A172 (cell line): ENCODE measurements at places on chromosomes 5 and 9.

GRCh38 chr9:80561526-80561925, 989.8 kb downstream of the TLE4 start:
- no peak for DNase-seq

DNA sequence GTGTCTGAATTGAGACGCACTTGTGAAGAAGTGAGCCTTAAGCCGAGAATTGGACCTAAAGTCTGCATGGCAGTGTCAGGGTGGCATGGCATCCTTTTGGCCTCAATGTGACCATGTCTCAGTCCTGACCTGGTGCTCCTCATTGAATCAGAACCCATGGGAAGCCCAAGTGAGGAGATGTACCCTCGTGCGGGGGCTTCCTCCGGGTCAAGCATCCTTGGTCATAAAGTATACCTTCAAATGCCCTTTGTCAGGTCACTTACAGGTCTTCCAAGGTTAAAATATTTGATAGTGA, 202.2 kb downstream of the GADD45G start:
- DNase-seq: no peak

- DNase-seq: peak; percentile 17
These were observed 219.6 kb downstream of the ADAMTS6 start for GRCh38 chr5:65262096-65262495.

DNA sequence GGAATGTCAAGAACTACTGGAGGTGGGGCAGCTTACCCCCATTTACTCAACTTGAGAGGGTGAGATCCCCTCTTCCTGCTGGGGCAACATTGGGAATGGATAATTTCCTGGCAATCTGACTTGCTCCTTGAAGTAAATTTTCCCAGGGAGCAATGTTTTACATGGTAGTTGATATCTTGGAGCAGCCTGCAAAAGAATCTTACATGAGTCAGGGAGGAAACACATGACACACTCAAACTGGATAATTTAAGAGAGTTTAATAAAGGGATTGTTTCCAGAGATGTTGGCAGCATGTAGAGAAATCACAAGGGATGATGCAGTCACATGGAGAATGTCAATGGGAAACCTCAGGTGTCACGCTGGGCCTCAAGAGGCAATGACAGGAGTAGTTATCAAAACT, 212.5 kb downstream of the GAS1 start:
- DNase-seq: peak; percentile 95

DNA sequence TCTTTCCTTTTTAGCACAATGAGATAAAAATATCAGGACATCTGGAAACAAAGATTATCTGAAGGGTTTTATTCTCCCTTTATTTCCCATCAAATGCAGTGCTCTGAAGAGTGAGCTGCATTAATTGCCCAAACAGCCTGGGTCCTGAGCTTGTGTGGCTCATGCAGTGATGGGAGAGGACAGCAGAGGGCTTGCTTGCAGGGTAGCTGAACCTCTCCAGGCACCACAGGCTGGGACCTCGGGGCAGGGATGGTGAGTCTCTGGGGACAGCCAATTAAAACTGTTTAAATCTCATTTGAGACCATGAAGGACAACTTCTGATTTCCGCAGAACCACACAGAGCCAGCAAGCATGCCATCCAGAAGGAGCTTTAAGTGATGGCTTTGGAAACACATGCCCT, 71.2 kb downstream of the PLAC8L1 start:
- DNase-seq: no peak

DNA sequence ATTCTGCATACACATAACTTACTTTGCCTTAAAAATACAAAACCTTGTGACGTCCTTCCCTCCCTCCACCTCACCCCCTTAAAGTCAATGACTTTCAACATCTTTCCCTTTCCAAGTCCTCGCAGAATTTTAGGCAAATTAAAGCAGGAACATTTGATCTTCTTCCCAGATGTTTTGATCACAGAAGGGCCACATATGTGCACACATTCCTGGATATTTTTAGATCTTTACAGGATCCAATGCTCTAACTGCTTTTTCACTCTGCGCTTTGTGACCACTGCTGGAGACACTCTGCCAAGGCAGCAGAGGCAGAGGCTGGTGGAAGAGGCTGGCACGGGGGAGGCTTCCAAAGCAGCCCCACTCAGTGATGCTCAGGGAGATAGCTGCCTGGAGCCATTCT, 130.7 kb downstream of the SEC61B start:
- DNase-seq: no peak

- no peak for DNase-seq
These were observed 7.6 kb upstream of the SLC9A3 start for GRCh38 chr5:531749-532315.

DNA sequence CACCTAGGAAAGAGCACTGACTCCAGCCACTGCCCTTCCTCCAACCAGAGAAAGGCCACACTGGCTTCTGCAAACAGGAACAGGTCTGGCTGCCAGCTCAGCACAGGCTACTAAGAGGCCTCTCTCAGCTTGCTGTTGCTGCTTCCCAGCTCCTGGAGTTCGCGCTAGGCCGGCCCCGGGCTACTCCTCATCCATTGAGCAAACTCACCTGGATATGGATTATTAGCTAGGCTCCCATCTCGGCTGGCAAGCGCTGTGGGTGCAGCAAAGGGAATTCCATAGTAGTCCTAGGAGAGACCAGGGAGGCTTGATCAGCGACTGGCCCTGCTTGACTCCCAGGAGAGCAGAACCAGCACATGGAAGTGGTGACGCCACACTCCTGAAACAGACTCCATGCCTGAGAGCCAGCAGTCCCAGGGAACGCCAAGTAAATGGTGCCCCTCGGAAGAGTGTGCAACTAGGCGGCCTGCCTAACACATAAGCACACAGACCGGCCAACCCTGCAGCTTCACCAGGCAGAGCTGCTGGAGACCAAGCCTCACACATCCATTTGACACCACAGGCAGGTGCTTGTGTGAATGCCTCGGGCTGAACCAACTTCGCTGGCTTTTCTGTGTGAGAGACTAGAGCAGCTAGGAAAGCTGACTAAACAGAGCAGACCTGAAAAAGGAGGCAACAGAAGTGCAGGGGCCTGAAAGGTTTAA, 107.2 kb downstream of the UBE2R2 start:
- no peak for DNase-seq

- DNase-seq: no peak
These were observed 77.2 kb upstream of the BOD1 start for GRCh38 chr5:173693670-173694069.

GRCh38 chr5:112554101-112554977, 135.3 kb upstream of the EPB41L4A start:
- no peak for DNase-seq

- DNase-seq: no peak
These were observed 530 bp downstream of the UCK1 start for GRCh38 chr9:131530546-131530919.

DNA sequence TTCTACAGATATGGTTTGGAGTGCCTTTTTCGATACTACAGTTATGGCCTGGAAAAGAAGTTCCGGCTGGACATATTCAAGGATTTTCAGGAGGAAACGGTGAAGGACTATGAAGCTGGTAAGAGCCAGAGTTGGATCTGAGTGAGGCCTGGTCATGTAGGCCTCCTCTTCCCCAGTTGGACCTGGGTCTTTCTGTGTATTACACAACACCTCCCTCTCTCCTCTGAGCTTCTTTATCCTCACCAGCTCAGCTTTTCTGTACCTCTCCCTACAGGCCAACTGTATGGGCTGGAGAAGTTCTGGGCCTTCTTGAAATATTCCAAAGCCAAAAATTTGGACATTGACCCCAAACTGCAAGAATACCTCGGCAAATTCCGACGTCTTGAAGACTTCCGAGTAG, 39.2 kb downstream of the FAXDC2 start:
- DNase-seq: no peak

DNA sequence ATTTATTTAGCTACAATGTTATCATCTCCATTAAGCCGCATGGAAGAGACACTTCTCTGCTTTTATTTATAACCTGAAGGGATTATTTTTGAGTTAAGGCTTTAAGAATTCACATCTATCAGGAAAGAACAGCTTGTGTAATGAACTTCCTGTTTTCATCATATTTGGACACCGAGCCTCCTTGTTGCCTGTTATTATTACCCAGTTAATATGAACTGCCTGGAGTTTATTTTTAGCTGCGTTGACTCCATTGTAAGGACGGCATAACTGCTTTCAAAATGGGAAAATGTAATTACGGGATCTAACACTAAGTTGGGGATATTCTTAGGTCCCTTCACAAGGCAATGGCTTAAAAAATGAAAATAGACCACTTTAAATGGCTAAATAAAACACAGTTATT, 89.0 kb upstream of the NR4A3 start:
- DNase-seq: no peak

DNA sequence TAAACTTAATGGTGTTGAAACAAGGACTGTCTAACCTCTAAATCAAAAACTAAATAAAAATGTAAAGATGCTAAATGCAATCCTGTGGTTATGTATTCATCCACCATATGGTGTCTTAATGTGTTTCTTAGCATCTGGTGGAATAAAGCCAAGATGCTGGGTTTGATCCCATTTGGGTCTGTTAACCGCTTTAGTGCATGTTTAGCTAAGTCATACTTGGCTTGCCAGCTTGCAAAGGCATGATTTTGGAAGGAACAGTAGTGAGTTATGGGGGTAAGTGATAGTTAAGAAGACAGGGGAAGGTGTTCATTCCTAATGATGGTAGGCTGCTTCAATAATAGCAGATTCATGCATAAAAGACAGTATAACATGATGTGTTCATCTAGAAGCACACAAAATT, 139.0 kb upstream of the SLC27A6 start:
- no peak for DNase-seq

GRCh38 chr9:120932086-120932823, 5.7 kb upstream of the TRAF1 start:
- DNase-seq: no peak

- no peak for DNase-seq
These were observed 113.3 kb upstream of the LPAR1 start for GRCh38 chr9:111151537-111151936.

DNA sequence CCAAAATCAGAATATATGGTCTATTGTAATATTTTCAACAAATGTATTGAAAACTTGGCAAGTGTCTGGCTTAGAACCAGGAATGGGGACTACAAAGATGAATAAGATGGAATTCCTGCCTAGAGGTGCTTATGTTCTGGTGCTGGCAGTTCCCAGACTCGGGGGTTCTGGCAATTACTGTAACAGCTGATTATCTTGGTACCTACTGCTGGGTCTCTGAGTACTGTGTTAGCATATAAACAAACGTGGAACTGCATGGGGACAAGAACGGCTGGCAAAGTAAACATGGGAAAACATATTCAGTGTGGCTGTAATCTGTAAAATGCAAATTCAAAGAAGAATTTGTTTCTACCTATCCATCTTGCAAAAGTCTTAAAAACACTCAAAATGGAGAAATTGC, 89.9 kb downstream of the SLC24A2 start:
- no peak for DNase-seq

DNA sequence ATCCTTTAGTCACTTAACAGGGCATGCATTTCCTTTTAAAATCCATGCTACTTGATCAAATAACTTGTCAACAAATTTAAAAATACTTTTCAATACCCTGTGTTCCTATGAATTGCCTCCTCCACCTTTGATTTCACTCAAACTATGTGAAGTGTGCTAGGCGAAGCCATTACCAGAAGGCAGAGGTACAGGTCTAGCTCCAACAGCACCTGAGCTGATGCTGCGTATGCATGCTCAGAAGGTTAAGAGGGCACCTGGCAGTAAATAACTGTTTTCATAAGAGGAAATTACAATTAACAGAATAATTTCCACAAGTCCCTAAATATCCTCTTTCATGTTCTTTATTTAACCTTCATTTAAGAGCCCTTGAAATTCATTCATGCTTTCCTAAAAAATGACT, 251.8 kb downstream of the EFNA5 start:
- DNase-seq: no peak

GRCh38 chr5:35554016-35554415, 63.6 kb upstream of the SPEF2 start:
- DNase-seq: no peak

DNA sequence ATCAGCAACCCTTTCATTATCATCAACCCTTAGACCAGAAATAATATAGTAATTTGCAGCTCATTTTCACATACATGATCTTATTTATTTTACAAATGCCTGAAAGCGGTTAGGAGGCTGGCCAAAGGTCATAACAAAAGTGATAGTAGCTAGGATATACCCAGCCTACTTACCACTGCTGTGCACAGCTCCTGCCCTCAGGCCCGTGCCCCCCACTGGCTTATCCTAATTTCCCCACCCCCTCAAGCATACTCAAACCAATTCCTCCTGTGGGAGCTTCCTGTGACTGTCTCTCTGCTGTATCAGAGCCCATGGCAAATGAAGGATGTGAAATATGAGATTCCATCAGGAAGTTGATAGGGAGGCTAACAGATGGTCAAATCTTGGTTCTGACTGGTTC, 14.8 kb downstream of the FAM219A start:
- DNase-seq: no peak

DNA sequence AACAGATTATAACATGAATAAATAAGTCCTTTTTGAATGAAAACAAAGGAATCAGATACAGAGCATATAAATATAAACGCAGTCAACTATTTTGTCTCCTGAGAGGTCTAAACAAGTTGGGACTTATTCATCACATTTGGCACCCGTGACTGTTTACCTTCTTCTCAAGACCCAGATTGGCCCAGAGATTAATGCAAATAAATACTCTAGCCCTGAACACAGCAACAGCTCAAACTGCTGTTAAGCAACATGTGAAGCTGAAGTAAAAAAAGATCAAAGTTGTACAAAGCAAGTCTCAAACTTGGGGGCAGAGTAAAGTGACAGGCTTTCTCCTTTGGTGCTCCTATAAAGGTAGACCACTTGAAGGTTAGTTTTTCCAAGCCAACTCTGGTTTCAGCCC, 95.0 kb upstream of the NR5A1 start:
- no peak for DNase-seq

GRCh38 chr9:83583151-83584014, 39.6 kb upstream of the IDNK start:
- peak; percentile 69 for DNase-seq

DNA sequence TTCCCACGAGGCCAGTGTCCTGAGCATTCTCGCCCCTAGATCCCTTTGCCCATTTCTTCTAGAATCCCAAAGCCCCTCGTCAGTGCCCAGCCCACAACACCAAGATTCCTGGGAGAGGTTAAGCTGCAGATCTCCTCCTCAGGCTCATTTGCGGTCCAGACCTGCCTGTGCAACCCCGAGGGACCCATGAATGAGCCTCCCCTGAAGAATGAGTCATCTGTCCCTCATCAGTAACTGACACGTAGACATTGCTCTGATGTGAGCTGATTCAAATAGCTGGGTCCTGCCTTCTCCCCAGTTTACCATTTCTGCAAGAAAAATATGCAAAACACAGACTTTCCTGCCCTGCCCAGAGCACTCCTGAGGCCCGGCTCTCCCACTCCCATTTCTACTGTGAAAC, 92.8 kb downstream of the ADCY2 start:
- no peak for DNase-seq

DNA sequence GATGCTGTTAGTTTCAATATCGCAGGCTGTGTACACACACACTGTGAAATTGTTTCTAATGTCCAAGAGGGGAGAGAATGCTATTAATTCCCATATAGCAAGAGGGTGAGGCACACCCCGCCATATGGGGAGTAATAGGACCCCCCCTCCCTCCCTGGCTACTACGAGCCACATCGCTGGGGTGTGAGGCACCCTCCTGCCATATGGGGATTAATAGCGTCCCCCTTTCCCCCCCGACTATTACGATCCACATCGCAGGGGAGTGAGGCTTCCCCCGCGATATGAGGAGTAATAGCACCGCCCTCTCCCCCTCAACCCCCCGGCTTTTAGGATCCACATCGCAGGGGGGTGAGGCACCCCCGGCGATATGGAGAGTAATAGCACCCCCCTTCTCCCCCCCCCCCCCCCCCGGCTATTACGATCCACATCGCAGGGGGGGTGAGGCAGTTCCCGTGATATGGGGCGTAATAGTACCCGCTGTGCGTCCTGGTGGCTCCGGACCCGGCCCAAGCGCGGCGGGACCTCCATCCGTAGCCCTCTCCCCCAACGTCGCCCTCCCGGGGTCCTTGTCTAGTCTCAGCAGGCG, 494 bp upstream of the STK32A start:
- DNase-seq: no peak
